Cerebellar cortex (tissue), 1 donor: ENCODE measurements at places on chromosomes 1 and 21.

DNA sequence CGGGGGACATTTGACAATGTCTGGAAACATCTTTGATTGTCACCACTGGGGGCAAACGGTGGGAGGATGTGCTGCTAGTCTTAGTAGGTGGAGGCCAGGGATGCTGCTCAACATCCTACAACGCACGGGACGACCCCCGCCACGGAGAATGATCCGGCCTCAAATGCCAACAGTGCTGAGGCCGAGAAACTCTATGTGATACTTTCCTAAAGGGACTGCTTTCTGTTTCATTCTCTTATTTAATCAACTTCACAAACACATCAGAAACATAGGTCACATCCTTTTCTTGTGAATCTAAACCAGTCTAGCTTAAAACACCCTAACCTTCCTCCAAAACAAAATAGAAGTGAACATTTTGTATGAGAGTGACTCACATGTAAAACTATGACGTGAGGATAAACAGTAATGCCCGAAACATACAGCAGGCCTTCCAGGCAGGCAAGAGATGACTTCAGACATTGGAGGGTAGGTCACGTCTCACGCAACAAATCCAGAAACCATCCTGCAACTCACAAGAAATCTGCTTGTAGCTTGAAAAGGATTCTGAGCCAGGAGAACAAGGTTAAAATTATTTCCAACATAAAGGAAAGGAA, 37.2 kb upstream of the ETS2 start:
- DNase-seq, result no peak

- no peak for DNase-seq
Measured at GRCh38 chr1:87140831-87141540, 187.7 kb upstream of the LMO4 start.

DNA sequence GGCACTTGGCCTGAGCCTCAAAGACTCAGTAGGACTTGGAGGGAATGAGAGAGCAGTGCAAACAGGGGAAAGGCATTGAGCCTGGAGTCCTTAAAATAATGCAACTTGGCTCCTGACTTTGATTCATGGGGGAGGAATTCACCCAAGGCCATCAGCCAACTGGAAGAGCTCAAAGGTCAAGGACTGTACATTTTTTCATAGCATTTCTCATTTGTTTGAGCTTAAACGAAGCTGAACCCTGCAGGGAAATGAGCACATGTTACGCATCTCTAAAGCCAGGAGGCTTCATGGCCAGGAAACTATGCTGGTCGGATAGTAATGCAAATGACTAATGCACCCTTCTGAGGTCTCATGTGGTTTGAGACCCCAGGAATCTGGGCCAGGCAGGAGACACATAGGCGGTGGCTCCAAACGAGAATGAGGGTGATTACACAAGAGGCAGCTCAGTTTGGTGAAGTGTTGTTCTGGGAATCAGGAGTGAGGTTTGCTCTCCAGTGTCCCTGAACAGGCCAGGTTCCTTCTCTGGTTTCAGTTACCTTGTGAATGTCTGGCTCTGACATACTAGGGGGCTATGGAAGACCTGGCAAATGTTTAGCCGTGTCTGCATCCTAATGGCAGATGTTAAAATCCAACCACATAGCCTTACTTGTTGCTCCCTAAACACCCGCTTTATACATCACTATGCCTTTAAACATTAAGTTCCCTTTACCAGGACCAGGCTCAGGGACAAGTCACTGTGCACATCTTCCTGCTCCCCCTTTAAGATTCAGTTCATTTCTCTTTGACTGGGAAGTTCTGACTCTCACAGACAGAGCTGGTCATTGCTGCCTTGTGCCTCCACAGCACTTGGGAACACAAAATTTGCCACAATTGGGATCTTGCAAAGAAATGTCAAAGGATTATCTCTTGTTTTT, 503.9 kb upstream of the USP24 start:
- peak; percentile 14 for DNase-seq

DNA sequence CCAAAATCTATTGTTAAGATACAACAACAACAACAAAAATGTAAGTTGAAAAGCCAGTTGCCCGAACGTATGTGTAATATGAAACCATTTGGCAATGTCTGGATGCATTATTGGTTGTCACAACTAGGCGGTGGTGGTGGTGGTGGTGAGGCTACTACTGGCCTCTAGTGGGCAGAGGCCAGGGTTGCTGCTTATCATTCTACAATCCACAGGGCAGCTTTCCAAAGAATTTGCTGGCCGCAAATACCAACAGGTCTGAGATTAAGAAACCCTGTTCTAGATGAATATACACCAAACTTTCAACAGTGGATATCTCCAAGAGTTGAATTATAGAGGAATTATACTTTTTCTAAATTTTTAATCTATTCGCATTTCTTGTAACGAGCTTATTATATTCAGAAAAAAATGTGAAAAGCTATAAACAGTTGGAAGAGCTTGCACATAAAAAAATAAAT, 26.8 kb upstream of the ZNF697 start:
- peak; percentile 38 for DNase-seq
